ENCODE measurements at places on chromosomes 12 and 14. TPM values are rescaled to one million over a fixed set of nuclear protein-coding genes. Genes with fewer than 3 reads are reported as not detected.

- H3K27ac ChIP-seq, result no peak overlapping the region
- DNase-seq, result no peak
- H3K27me3 ChIP-seq, result no peaks in the 10 kb centered on the region
- H3K4me3 ChIP-seq, result no peak overlapping the region
- H3K36me3 ChIP-seq, result no peaks in the 10 kb centered on the region
These were observed 92.3 kb upstream of the SLCO1C1 start for GRCh38 chr12:20602641-20603391.

GRCh38 chr14:51521764-51522163, 129.9 kb upstream of the FRMD6 start:
- no peaks in the 10 kb centered on the region for H3K27me3 ChIP-seq
- H3K27ac ChIP-seq, result no peak overlapping the region
- DNase-seq, result no peak

GRCh38 chr12:121124402-121125109, 8.1 kb upstream of the P2RX7 start:
- no peak overlapping the region for H3K4me3 ChIP-seq
- no peaks in the 10 kb centered on the region for H3K36me3 ChIP-seq
- H3K27me3 ChIP-seq, result no peaks in the 10 kb centered on the region
- DNase-seq, result no peak
- H3K27ac ChIP-seq, result no peak overlapping the region

GRCh38 chr14:81430235-81430634, 30.1 kb upstream of the STON2 start:
- H3K4me1 ChIP-seq, result peaks cover 2% of the 10 kb centered on the region
- no peaks in the 10 kb centered on the region for H3K36me3 ChIP-seq
- no peak for DNase-seq
- H3K27ac ChIP-seq, result no peak overlapping the region

GRCh38 chr12:20351406-20351805, 16.9 kb upstream of the PDE3A start:
- H3K27me3 ChIP-seq, result no peaks in the 10 kb centered on the region
- no peaks in the 10 kb centered on the region for H3K36me3 ChIP-seq
- H3K4me3 ChIP-seq, result no peak overlapping the region
- no peak for DNase-seq
- H3K27ac ChIP-seq, result no peak overlapping the region

Gene WNT1
- 1.8 TPM for total RNA-seq

Gene FGD4
- total RNA-seq, result 0.47 TPM
